MV-4-11 (cell line): ENCODE measurements at places on chromosomes 1 and 21.

DNA sequence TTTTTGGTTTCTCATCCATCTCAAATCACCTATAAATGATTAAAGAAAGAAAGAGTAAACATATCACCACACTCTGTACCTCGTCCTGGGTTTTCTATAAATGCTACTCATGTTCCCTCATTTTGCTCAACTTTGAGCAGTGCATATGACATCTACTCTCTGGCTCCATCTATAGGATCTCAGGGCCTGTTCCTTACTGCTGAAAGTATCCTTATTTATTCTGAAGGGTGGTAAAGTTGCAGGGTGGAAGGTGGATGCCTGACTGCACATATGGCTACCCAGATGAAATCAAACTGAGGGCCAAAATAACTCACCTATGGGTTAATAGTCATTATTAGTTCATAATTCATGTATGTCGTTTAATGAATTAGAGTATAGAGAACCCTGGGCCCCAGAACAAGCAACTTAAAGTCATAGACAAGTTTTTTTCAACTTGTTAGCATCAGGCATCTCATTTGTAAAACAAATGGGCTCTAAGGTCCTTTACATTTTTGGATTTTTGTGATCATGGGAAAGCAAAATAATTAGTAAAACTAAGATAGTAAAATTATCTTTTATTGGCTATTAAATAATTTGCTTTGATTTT lies 46.5 kb downstream of the NCF2 start:
- DNase-seq: peak; percentile 60

- DNase-seq: peak; percentile 96
These were observed 44.3 kb downstream of the INAVA start for GRCh38 chr1:200938955-200939354.

DNA sequence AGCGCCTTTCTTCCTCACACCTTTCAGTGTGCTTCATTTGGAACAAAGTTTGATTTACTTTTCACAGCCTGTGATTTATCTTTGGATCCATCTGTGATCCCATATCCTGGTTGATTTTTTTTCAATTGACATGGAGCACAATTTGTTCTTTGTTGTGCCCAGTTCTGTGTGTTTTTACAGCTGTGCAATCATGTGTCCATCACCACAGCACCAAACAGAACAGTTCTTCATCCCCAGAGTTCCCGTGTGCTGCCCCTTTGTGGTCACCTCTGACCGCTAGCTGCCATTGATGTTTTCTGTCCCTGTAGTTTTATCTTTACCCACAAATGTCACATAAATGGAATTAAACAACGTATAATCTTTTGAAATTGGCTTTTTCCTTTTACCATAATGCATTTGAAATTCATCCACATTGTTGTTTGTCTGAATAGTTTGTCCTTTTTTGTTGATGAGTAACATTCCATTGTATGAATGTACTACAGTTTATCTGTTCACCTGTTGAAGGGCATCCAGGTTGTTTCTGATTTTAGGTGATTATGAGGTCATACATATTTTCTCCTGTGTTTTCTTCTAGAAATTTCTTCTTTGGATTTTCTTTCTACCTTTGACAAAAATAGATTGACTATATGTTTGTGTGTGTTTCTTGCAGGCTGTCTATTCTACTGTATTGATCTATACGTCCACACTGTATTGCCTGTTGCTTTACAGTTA lies 17.4 kb downstream of the MIGA1 start:
- DNase-seq: no peak

- DNase-seq: peak; percentile 83
These were observed 164.0 kb downstream of the NEK7 start for GRCh38 chr1:198320759-198321158.

DNA sequence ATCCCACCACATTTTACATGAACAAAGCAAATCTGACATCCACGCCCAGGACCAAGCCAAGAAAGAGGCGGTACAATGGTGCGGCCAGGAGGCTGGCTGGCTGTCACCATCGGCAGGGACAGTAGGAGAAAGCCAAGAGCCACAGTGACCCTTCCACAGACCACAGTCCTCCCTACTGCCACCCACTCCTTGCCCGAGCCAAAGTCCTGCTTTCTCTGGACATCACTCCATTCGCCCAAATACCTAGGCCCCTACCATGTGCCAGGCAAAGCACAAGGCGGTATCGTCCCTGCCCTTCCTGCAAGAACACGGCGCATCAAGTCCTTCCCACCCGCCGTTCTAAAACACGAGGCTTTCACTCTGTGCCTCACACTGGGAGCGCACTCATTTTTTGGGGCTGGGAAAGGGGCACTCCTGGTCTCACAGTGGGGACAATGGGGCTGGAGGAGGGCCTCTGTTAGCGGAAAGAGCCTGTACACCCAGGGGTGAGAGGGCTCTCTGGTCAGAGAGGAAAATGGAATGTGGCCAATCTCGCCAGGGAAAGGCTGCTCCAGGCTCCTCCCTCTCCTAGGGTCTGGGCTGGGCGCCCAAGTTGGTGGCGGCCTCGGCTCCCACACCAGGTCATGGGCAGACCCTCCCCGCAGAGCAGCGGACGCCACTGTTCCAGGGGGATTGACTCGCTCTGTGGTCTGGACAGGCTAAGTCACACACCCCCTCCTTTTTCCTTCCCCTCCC lies 26.5 kb downstream of the SSBP3 start:
- no peak for DNase-seq

DNA sequence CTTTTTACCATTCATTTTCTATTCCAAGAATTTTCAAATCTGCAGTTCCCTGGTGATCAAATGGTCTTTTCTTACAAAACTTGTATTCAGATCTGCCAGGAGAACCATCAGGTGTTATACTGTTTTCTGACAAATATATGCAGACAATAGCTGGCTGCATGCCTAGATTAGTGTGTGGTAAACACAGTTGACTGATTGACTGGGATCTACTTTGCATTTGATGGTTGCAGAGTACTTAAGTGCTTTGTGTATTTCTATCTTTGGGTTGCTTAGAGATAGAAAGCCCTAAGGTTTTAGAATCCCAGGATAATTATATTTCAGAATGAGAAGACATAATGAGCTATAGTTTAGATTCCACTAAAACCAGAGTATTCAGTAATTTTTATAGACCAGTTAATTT lies 102.0 kb upstream of the CHODL start:
- DNase-seq: no peak

DNA sequence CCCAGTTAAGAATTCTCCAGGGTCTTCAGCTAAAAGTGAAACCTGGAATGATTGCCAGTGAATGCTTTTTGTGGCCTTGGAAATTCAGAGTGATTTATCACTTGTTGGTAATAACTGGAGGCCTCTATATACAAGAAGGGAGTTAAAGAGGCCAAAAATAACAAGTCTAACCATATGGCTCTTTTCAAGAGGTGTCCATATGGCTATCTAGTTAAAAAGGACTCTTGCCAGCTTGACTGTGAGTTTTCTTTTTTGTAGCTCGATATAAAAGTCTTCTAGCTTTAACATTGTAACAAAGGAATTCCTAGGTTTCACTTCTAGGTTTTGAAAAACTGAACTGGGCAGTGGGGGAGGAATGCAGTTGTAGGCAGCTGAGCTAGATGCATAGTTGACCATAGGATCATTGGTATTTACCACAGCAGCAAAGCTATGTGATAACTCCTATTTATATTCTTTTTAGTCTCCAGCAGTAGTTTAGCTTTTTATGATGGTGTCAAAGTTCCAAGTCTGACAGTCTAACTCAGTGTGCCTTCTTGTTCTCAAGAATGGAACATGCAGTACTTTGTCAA lies 44.4 kb downstream of the CACHD1 start:
- peak; percentile 73 for DNase-seq

- DNase-seq: peak; percentile 95
These were observed 5.1 kb downstream of the TMEM201 start for GRCh38 chr1:9593492-9594465.

- no peak for DNase-seq
These were observed 161.5 kb downstream of the TBX15 start for GRCh38 chr1:118826669-118827068.

GRCh38 chr1:217253985-217254384 lies 376.9 kb downstream of the GPATCH2 start:
- DNase-seq: no peak

- no peak for DNase-seq
These were observed 1.6 kb downstream of the SLC44A3 start for GRCh38 chr1:94821636-94822305.

GRCh38 chr1:46699666-46700065 lies 19.2 kb downstream of the EFCAB14 start:
- peak; percentile 94 for DNase-seq

GRCh38 chr1:147162093-147162492 lies 10.2 kb downstream of the PRKAB2 start:
- no peak for DNase-seq

DNA sequence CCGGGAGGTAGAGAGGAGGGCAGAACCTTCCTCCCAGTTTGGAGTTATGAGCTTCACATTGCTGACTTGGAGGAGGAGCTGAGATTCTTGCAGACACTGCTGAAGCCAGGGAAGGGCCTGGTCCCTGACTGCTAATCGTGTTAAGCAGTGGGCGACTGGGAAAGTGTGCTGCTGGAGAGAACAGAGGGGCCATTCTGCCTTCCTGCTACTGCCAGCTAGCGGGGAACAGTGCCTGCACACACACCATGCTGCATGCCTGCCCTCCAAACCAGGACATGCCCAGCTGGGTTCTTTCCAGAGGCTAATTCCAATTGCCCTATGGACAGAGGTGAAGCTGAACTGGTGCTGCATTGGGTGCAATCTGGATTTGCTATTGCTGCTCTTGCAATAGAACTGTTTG lies 281.4 kb downstream of the AJAP1 start:
- DNase-seq: no peak

GRCh38 chr21:16592381-16592780 lies 862.6 kb downstream of the USP25 start:
- DNase-seq: no peak

- DNase-seq: no peak
These were observed 41.7 kb upstream of the RXRG start for GRCh38 chr1:165486663-165487062.

- peak; percentile 61 for DNase-seq
These were observed 140.9 kb upstream of the ETS2 start for GRCh38 chr21:38664841-38665240.

- no peak for DNase-seq
These were observed 19.9 kb downstream of the GBP1 start for GRCh38 chr1:89044970-89045721.

DNA sequence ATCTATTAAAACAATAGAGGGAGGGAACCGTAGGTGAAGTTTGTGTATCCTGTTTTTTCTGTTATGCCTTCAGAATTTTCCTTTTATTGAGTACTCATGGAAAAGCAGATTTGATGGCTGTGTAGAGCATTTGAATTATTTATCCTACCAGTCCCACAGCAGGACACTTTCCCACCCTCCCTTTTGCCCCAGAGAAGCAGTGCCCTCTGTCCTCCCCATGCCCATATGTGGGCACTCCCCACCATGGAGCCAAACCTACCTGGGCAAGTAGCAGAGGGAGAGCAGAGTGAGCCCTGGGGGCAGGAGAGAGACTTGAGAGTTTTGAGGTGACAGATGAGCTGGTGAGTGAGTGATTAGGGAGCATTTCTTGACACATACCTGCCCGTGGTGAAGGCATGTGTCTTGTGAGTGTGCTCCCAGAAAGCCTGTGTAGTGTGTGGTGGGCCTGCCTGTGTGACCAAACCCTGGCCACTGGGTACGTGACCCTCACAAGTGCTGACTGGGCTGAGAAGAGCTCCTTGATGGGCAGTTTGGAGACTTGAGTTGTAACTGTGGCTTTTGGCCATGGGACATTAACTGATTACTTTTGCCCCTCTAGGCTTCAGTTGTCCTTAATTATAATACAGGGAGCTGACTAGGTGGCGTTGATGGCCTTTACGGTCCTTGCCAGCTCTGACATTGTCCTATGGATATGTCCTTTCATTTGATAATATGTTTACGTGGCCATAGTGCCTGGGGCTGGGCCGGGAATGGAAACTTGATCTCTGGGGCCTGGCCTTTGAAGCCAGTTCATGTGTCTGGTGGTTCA lies 3.6 kb downstream of the PSEN2 start:
- no peak for DNase-seq

DNA sequence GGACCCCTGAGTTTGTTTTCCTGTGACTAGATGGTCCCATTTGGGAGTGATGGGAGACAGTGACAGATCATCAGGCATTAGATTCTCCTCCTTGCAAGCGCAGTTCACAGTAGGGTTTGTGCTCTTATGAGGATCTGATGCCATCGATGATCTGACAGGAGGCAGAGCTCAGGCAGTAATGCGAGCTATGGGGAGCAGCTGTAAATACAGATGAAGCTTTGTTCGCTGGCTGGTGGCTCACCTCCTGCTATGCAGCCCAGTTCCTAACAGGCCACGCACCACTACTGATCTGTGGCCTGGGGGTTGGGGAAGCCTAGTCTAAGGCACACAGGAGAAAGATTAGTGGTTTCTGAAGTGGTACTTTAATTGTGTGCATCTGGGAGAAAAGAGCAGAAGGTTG lies 7.1 kb upstream of the PLPP3 start:
- DNase-seq: no peak

- no peak for DNase-seq
These were observed 125.1 kb downstream of the PLA2G4A start for GRCh38 chr1:186953876-186954275.

GRCh38 chr1:100266741-100267140 lies 725 bp downstream of the RTCA start:
- no peak for DNase-seq

GRCh38 chr1:50841791-50842387 lies 118.2 kb downstream of the FAF1 start:
- DNase-seq: no peak

GRCh38 chr1:65703853-65704252 lies 88.8 kb upstream of the PDE4B start:
- peak; percentile 77 for DNase-seq

GRCh38 chr1:78836726-78837125 lies 169.8 kb downstream of the ADGRL4 start:
- peak; percentile 39 for DNase-seq

- DNase-seq: no peak
These were observed 189.5 kb downstream of the PATJ start for GRCh38 chr1:61931587-61932279.

- no peak for DNase-seq
These were observed 33.0 kb upstream of the CAMK1G start for GRCh38 chr1:209550519-209550918.

DNA sequence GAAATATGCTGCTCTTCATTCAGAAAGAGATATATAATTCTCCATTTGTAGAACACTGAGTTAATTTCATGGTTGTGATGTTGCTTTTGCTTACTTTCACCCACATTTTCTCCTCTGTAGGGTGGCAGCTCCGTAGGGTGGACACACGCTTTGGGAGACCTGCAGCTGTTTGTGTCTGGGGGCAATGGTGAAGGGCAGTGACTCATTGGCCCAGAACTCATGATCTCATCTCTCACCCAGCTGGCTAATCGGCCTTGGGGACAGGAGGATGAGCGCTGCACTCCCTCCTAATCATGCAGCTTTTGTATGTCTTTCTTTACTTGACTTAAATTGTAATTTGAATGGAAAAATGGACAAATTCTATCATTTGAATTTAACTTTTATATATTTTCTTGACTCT lies 9.6 kb downstream of the DISC1 start:
- DNase-seq: no peak
